ENCODE measurements at places on chromosomes 7 and 10.

GRCh38 chr7:119606297-119606696 lies 666.7 kb upstream of the KCND2 start:
- DNase-seq = no peak

GRCh38 chr10:59127991-59128390 lies 48.5 kb upstream of the PHYHIPL start:
- no peak for DNase-seq

GRCh38 chr10:59635502-59636290 lies 74.0 kb downstream of the SLC16A9 start:
- DNase-seq = no peak

GRCh38 chr10:102800611-102801335 lies 36.4 kb downstream of the CYP17A1 start:
- no peak for DNase-seq

- DNase-seq = peak; percentile 35
Observed at GRCh38 chr10:122126763-122127659, 138.0 kb downstream of the TACC2 start.

- peak; percentile 38 for DNase-seq
Observed at GRCh38 chr10:28179006-28179742, 123.7 kb downstream of the MPP7 start.

- DNase-seq = no peak
Observed at GRCh38 chr7:31873816-31874597, 187.0 kb downstream of the PPP1R17 start.

DNA sequence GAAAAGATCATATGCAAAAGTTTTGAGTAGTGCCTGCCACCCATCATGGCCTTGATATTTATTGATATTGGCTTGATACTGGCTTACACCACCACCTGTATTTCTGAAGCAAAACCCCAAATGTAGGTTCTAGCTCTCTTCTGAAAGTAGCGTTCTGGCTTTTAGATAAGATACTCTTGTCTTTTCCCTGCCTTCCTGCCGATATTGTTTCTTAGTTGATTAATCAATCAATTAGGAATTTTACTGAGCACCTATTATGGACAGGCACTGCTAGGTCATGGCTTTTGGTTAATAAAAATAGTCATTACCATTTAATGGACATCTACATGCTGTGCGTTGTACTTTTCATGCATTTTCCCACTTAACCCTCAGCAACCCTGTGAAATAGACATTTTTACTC lies 7.9 kb downstream of the SFRP5 start:
- no peak for DNase-seq

DNA sequence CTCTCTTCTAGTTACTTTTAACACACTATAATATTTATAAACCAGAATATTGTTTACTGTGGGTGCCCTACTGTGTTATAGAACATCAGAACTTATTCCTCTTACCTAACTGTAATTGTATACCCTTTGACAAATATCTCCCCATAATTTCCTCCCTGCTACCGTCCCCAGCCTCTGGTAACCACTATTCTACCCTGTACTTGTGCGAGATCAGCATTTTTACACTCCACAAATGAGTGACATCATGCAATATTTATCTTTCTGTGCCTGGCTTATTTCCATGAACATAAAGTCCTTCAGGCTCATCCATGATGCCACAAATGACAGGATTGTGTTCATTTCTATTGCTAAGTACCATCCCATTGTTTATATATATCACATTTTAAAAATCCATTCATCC lies 139.8 kb upstream of the RSU1 start:
- no peak for DNase-seq

GRCh38 chr7:55518836-55519235 lies 53.5 kb downstream of the VOPP1 start:
- no peak for DNase-seq

- no peak for DNase-seq
Observed at GRCh38 chr10:10477844-10478243, 539.8 kb upstream of the CELF2 start.

GRCh38 chr7:43450894-43451293 lies 132.0 kb upstream of the STK17A start:
- no peak for DNase-seq

DNA sequence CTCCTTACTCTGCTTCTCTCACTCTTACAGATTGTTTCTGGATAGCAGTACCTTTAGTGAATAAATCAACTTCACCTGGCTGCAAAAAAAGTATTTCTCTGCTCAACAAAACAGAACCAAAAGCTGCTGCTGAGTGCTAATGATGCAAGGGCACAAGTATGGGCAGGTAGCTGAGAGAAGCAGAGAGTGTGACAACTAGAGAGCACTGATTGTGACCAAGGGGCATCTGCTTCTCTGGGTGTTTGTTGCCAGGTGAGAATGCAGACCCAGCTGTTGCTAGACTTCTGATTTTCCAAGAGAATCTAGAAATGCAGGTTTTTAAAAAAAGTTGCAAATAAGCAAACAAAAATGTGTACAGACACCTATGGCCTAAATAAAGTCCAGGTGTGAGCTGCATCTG lies 25.3 kb upstream of the PPIF start:
- DNase-seq = no peak

GRCh38 chr7:77770316-77770715 lies 27.9 kb downstream of the TMEM60 start:
- no peak for DNase-seq

DNA sequence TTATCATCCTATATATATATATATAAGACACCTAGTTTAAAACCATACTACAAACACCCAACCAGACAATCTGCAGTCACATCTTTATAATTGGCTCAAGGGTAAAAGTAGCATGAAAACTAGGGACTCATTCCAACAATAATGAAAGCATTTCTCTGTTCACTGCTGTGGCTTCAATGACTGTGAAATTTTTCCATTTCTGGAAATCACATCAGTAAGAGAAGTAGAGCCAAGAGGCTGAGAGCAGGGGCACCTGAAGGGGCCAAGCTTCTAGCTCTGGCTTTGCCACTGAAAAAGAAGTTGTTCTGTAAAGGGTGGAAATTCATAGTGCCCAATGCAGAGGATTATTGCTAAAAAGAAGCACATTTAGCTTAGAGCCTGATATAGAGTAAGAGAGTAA lies 158.6 kb upstream of the GLI3 start:
- no peak for DNase-seq

DNA sequence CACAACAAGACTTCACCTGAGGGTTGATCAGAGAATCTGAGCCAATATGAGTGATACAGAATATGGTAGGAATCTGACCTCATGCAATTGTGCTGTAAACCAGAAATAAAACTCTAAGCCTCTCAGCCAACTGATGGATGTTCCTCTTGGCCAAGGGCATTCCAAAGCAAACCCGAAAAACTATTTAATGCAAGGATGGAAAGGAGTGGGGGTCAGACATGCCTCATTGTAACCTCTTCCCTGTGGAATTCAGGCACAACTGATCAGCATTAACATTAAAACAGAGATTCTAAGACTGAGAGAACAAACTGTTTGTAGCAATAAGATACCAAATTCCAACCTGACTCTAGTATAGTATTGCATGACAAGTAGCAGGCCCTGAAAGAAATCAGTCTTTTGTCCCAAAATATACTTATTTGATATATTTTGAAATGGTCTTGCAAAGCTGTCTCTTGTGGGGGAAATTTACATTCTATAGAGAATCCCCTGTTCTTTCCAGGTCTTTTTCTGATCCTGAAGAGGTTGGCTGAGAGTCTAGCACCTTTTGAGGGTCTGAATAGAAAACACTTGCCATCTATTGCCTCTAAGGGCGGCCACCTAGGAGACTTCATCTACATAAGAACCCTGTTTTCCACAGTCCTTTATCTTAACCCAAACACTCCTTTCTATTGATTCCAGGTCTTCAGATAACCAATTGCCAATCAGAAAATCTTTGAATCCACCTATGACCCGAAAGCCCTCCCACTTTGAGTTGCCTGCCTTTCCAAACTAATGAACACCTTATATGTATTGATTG lies 50.4 kb upstream of the WDR11 start:
- no peak for DNase-seq

DNA sequence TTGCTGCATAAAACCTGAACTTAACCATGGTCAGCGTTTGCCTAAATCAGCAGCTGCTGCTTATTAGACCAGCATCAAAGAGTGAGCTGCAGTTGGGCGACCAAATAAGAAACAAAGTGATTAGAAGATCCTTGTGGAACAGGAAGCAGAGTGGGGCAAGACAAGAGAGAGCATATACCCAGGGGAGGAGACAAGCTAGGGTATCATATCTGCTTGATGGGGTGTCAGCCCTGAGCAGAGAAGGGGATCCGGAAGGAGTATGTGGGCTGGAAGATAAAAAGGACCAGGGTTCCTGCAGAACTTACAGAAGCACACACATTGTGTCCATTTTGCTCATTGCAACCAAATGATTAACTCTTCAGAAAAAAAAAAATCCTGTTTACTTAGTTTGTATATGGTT lies 213.6 kb downstream of the CELF2 start:
- DNase-seq = no peak

DNA sequence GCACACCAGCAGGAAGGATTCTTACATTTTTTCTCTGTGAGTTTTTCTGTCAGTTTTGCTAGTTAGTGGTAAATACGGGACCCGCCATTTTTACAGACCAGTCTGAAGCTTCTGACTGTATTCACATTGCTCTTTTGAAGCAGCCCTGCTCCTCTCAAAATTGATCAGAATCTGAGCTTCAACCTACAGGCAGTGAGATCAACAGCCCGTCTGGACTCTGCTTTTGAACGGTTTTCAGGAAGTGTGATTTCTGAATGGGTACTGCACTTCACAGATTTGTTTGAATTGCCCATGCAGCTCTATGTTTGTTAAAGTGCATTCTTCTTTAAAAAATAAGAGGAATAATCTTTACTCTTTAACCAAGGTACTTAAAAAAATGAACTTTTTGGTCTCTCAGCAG lies 8.9 kb downstream of the PURB start:
- DNase-seq = no peak

- no peak for DNase-seq
Observed at GRCh38 chr7:12689451-12689850, 2.0 kb downstream of the ARL4A start.

DNA sequence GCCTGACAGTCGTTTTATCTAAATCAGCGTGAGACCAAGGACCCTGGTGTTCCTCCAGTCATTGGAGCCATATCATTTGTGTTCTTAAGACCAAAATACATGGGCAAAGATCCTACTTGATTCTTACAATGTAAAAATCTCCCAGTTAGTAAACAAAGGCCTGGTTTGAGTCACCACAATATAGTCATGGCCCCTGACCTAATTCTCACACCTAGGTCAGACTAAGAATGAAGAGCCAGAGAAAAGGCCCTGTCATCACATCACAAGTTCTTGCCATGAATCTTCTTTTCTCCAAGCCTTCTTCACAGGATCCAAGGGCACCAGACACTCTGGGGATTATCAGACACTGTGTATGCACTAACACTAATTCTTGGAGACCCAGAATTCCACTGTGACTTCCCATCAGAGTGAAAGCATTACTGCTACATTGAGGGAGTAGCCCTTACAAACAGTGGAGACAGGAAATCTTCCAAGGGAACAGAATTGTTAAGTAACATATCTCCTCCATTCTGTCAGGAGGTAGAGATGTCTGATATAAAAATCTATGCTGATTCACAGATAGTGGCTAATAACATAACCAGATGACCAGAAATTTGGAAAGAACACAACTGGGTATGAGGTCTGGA lies 7.6 kb upstream of the ERVW-1 start:
- DNase-seq = no peak

- no peak for DNase-seq
Observed at GRCh38 chr10:90130321-90131086, 429.1 kb downstream of the KIF20B start.

DNA sequence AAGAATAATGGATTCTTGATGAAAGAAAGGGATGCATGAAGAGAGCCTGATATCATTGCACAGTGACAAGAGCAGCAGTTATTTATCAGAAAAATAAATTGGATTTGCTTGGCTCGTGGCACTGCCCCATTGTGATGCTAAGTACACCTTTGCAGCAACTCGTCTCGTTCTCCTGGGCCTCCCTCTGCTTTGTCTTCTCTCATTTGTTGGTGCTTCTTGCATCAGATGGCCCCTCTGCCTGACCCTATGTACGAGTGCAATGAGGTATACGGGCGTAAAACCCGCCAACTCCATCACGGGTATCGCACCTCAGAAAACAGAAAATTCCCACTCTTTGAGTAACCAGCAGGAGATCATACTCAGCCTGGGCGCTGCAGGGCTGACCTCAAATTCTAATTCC lies 107.2 kb upstream of the C10orf90 start:
- DNase-seq = no peak

DNA sequence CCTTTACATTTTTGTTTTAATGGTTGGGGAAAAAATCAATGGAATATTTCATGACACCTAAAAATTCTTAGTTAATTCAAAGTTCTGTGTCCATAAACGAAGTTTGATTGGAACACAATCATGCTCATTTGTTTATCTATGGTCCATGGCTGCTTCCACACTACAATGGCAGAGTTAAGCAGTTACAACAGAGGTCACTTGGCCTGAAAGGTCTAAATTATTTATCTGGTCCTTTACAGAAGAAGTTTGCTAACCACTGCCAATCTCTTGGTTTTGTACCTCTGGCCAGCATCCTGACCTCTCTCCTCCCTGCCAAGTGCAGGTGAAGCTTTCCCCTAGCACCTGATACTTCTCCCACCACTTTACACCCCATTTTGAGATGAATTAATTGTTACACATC lies 61.5 kb downstream of the SRPK2 start:
- DNase-seq = no peak

DNA sequence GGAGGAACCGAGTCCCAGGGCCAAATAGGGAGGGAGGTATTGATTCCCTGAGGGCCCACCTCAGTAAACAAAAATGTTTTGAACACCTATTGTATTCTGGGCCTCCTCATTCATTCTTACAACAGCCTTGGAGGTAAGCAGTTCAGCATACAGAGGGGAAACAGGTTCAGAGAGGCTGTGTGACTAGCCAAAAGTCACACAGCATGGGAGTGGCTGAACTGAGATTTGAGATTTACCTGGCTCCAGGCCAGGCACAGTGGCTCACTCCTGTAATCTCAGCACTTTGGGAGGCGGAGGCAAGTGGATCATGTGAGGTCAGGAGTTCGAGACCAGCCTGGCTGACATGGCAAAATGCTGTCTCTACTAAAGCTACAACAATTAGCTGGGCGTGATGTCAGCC lies 107.2 kb downstream of the TMEM130 start:
- no peak for DNase-seq

- no peak for DNase-seq
Observed at GRCh38 chr10:20596065-20596755, 300.9 kb downstream of the NEBL start.

GRCh38 chr7:12130609-12131008 lies 80.5 kb upstream of the TMEM106B start:
- no peak for DNase-seq

GRCh38 chr10:30862486-30862885 lies 169.2 kb downstream of the ZNF438 start:
- no peak for DNase-seq

GRCh38 chr10:129936266-129936922 lies 27.7 kb downstream of the EBF3 start:
- no peak for DNase-seq

GRCh38 chr10:90378524-90379076 lies 479.2 kb downstream of the HTR7 start:
- DNase-seq = no peak

- no peak for DNase-seq
Observed at GRCh38 chr7:110759069-110759468, 331.9 kb upstream of the LRRN3 start.

Measured in ovary (tissue), 10 donors.